ENCODE measurements at places on chromosomes 7 and 10. TPM values are rescaled to one million over a fixed set of nuclear protein-coding genes. Genes with fewer than 3 reads are reported as not detected.
A peak's percentile ranks its signal among the peaks of the same experiment; 100 is the strongest.

Gene IGFBP1
- not detected for total RNA-seq

- H3K27me3 ChIP-seq, result no peaks in the 10 kb centered on the region
- DNase-seq, result no peak
- peaks cover 82% of the 10 kb centered on the region for H3K4me1 ChIP-seq
- H3K4me3 ChIP-seq, result no peak overlapping the region
- H3K27ac ChIP-seq, result peak overlapping the region; percentile 72
Observed at GRCh38 chr10:71970869-71971268, 6.7 kb downstream of the CHST3 start.

Gene PAX4
- not detected for total RNA-seq

- no peak for DNase-seq
- H3K27ac ChIP-seq, result no peak overlapping the region
- H3K4me1 ChIP-seq, result no peaks in the 10 kb centered on the region
- no peaks in the 10 kb centered on the region for H3K27me3 ChIP-seq
- no peak overlapping the region for H3K4me3 ChIP-seq
- H3K36me3 ChIP-seq, result no peaks in the 10 kb centered on the region
Observed at GRCh38 chr10:28396331-28396730, 93.5 kb upstream of the MPP7 start.

DNA sequence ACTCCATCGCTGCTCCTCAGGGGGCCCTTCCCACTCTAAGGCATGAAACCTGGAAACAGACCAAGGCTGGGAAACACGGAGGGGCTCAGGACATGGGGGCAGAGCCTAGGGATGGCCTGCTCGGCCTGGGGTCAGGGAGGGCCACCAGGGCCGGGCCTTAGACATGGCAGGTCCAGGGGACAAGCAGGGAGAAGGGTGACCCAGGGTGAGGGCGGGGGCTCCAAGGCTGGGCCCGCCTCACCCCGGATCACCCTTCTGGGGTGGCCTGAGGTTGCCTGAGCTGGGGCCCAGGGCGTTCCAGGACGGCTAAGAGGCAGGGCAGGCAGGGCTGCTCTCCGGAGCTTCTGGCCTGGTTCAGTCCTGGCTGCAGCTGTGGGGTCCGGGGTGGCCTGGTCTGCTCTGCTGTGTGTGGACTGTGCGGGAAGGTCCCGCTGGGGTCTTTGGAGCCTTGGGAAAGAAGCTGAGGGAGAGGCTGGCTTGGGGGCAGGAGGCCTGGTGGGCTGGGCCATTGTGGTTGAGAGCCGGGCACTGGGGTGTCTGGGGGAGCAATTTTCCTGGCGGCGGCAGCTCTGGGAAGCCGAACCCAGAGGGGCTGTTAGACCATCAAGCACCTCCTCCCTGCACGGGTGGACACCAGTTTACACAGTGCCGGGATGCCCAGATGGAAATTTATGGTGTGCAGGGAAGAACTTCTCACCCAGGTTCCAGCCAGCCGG, 52.2 kb downstream of the UNCX start:
- H3K27ac ChIP-seq, result no peak overlapping the region
- no peak for DNase-seq
- no peaks in the 10 kb centered on the region for H3K36me3 ChIP-seq
- H3K4me3 ChIP-seq, result no peak overlapping the region

Gene NXPH1
- total RNA-seq, result not detected

Gene IFIT1B
- not detected for total RNA-seq

- no peak overlapping the region for H3K4me3 ChIP-seq
Observed at GRCh38 chr7:139846297-139846696, 17.2 kb downstream of the TBXAS1 start.

DNA sequence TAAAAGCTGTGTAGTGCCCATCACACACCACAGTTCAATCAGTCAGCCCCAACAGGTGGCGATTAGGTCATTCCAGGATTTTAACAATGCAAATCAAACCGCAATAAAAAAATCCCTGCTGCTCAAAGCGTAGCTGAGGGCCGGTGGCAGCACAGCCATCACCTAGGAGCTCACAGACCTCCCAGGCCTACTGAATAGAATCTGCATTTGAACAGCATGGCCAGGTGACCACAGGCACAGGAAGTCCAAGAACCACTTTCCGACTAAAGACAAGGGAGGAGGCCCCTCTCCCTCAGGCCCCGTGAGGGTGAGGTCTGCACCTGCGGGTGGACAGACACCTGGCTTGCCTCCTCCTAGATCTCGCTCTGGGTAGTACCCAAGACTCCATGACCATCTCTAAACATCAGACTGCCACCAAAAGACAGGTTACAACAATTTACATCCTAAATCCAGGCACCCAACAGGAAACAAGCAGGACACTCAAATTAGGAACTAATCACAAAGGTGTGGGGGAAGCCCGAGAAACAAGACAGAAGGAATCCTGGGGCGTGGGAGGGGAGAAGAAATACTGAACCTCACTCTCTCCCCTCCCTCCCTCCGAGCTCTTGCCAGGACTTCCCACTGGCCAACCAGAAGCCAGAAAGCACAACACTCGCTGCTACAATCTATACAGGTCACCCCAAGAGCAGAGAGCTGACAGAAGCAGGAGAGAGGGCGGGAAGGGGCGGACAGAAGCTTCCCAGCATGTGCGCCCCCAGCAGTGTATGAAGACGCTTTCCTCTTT, 19.2 kb downstream of the GNA12 start:
- H3K4me3 ChIP-seq, result no peak overlapping the region
- H3K27ac ChIP-seq, result no peak overlapping the region
- no peaks in the 10 kb centered on the region for H3K27me3 ChIP-seq
- DNase-seq, result no peak
- no peaks in the 10 kb centered on the region for H3K36me3 ChIP-seq
- peaks cover 54% of the 10 kb centered on the region for H3K4me1 ChIP-seq

Gene GAD2
- total RNA-seq, result not detected

DNA sequence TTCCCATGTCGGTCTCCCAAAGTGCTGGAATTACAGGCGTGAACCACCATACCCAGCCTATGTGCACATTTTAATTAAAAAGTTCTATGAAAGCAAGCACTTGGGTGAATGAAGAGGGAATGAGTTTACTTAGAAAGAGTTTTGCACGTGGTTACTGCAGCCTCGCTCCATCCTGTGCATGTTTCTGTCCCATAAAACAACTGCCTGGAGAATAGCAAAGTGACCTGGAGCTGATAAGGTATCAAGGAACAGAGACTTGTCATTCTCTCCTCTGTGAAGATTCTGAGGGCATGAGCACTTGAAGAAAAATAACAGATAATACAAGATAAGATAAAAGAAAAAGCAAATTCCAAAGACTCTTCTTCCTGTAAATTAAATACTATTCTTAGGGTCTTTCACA, 112.2 kb upstream of the JCAD start:
- DNase-seq, result no peak
- no peaks in the 10 kb centered on the region for H3K36me3 ChIP-seq
- no peak overlapping the region for H3K27ac ChIP-seq
- H3K27me3 ChIP-seq, result no peaks in the 10 kb centered on the region
- no peak overlapping the region for H3K4me3 ChIP-seq

GRCh38 chr7:7620236-7620635, 20.3 kb upstream of the UMAD1 start:
- no peaks in the 10 kb centered on the region for H3K27me3 ChIP-seq
- no peaks in the 10 kb centered on the region for H3K36me3 ChIP-seq
- no peak for DNase-seq
- no peak overlapping the region for H3K27ac ChIP-seq
- no peaks in the 10 kb centered on the region for H3K4me1 ChIP-seq
- no peak overlapping the region for H3K4me3 ChIP-seq

GRCh38 chr10:97376413-97376812, 24.7 kb downstream of the RRP12 start:
- H3K27ac ChIP-seq, result no peak overlapping the region
- H3K36me3 ChIP-seq, result peaks cover 3% of the 10 kb centered on the region
- no peaks in the 10 kb centered on the region for H3K4me1 ChIP-seq
- no peak for DNase-seq
- no peaks in the 10 kb centered on the region for H3K27me3 ChIP-seq

- H3K4me3 ChIP-seq, result peak within 1 kb of the TSS; percentile 7
- no peaks in the 10 kb centered on the region for H3K4me1 ChIP-seq
- H3K27ac ChIP-seq, result no peak within 1 kb of the TSS
- no peaks in the 10 kb centered on the region for H3K36me3 ChIP-seq
- no peak for DNase-seq
- H3K27me3 ChIP-seq, result no peaks in the 10 kb centered on the region
Observed at GRCh38 chr10:93566435-93567276, at the start of gene FFAR4. Gene FFAR4 (plus strand): TSS chr10:93566665. CDS start chr10:93566721, 56 bp downstream.

DNA sequence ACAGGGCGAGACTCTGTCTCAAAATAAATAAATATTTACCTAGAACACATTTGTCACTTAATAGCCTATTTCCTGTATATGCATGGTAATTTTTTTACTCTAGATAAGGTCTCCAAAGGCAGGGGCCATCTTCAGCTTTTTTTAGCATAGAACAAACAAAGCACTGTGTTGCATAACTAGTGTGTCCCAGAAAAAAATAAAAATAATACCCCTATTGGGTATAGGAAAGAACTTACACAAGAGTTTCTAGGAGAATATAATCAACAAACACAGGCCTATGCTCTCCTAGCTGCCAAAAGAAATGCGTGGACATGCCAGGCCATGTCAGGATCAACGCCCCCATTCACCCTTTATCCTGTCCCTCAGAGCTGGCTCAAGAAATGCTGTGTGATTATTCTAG, 103.6 kb downstream of the PARD3 start:
- no peaks in the 10 kb centered on the region for H3K27me3 ChIP-seq
- peaks cover 19% of the 10 kb centered on the region for H3K4me1 ChIP-seq
- no peak overlapping the region for H3K27ac ChIP-seq
- no peak overlapping the region for H3K4me3 ChIP-seq

Gene TMEM168
- 28.5 TPM for total RNA-seq

- H3K4me3 ChIP-seq, result no peak overlapping the region
- no peaks in the 10 kb centered on the region for H3K27me3 ChIP-seq
- peaks cover 100% of the 10 kb centered on the region for H3K4me1 ChIP-seq
- H3K27ac ChIP-seq, result peak overlapping the region; percentile 63
- H3K36me3 ChIP-seq, result no peaks in the 10 kb centered on the region
Observed at GRCh38 chr10:79102498-79102874, 33.7 kb downstream of the ZMIZ1 start.

- H3K4me1 ChIP-seq, result no peaks in the 10 kb centered on the region
- H3K4me3 ChIP-seq, result no peak overlapping the region
- no peak for DNase-seq
- no peak overlapping the region for H3K27ac ChIP-seq
Observed at GRCh38 chr10:48577158-48577557, 27.7 kb downstream of the ARHGAP22 start.

DNA sequence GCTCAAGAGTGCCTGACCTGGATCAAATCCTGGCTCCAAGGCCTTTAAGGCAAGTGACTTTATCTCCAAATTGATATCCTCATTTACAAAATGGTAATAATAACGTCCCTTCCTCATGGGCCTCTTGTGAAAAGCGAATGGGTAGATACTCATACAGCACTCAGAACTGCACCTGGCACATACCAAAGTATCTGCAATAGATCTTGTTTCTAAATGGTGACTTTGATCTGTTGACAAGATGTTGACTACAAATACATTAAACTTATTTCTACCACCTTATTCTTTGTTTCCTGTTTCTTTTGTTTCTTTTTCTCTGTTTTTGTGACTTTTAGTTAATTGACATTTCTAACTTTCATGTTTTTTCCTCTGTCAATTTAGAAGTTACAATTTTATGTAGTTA, 53.0 kb downstream of the RNLS start:
- H3K36me3 ChIP-seq, result no peaks in the 10 kb centered on the region
- H3K27ac ChIP-seq, result no peak overlapping the region
- no peaks in the 10 kb centered on the region for H3K4me1 ChIP-seq
- no peak overlapping the region for H3K4me3 ChIP-seq
- no peak for DNase-seq

Gene FAM204A
- 39.3 TPM for total RNA-seq

DNA sequence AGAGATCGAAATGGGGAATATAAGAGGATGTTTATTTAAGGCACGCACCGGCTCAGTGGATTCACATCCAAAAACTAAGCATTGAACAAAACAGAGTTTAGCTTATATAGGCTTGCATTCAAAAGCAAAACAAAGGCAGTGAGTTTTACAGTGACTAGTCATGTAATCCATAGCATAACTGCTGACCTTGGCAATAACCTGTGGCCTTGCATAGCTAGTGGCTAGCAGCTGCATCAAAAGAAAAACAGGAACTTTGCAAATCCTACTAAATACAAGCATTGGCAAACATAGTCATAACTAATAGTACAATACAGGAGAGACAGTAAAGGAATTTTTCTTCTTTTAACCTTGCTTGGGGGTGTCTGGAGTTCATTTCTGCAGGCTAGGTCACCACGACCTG, 9.7 kb upstream of the ZNF485 start:
- no peak for DNase-seq
- H3K4me1 ChIP-seq, result peaks cover 5% of the 10 kb centered on the region
- no peaks in the 10 kb centered on the region for H3K36me3 ChIP-seq
- H3K27ac ChIP-seq, result no peak overlapping the region

- peaks cover 56% of the 10 kb centered on the region for H3K4me1 ChIP-seq
- H3K4me3 ChIP-seq, result no peak overlapping the region
- H3K27ac ChIP-seq, result peak overlapping the region; percentile 52
- no peaks in the 10 kb centered on the region for H3K27me3 ChIP-seq
- DNase-seq, result no peak
Observed at GRCh38 chr10:119406601-119407253, 135.8 kb downstream of the RGS10 start.

DNA sequence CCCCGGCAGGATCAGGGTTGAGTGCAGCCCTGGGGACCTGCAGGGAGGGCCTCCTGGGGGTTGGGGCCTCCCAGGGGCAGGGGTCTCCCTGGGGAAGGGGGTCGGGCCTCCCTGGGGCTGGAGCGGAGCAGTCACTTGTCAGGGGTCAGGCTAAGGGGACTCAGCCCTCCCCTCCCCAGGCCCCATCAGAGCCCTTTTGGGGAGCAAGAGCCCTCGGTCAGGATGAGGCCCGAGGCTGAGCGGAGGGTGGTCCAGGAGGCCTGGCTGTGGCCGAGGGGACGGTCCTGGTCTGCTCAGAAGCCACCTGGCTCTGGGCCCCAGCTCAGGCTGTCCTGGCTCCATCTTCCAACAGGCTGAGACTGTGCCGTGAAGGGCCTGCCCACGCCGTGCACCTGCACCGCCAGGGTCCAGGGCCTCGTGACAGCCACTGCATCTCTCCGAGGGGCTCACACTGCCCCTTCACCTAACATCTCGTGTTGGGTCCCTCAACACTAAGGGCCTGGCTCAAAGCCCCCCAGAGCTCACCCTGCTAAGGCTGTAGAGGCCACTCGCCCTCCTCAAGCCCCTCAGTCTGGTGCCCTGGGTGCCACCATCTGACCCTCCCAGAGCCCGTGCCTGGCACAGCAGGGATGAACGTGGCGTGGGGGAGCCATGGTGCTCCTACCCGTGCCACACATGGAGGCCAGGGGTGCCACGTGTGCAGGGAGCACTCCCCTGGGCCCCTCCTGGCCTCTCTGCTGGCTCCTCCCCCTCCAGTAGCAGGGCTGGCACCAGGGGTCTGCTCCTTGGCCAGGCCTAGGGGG, 12.9 kb downstream of the BHLHA15 start:
- no peak overlapping the region for H3K4me3 ChIP-seq
- peaks cover 100% of the 10 kb centered on the region for H3K36me3 ChIP-seq

GRCh38 chr10:17673471-17674061, 29.6 kb downstream of the STAM start:
- no peak overlapping the region for H3K4me3 ChIP-seq
- peaks cover 29% of the 10 kb centered on the region for H3K4me1 ChIP-seq
- H3K27me3 ChIP-seq, result no peaks in the 10 kb centered on the region
- no peak for DNase-seq
- no peaks in the 10 kb centered on the region for H3K36me3 ChIP-seq
- no peak overlapping the region for H3K27ac ChIP-seq

Gene NUTM2E
- 0.30 TPM for total RNA-seq

GRCh38 chr7:106433377-106433776, 148.6 kb upstream of the NAMPT start:
- H3K27ac ChIP-seq, result no peak overlapping the region
- DNase-seq, result no peak
- H3K4me1 ChIP-seq, result no peaks in the 10 kb centered on the region
- H3K4me3 ChIP-seq, result no peak overlapping the region
- H3K27me3 ChIP-seq, result no peaks in the 10 kb centered on the region

Gene BMPER
- 33.3 TPM for total RNA-seq
